NCI-H524 treated with DMSO at 0.1 percent for 48 hours (cell line): ENCODE measurements at places on chromosomes 4 and X.
A peak's percentile ranks its signal among the peaks of the same experiment; 100 is the strongest.

GRCh38 chr4:76307660-76308014, 1.1 kb downstream of the STBD1 start:
- DNase-seq, result no peak

DNA sequence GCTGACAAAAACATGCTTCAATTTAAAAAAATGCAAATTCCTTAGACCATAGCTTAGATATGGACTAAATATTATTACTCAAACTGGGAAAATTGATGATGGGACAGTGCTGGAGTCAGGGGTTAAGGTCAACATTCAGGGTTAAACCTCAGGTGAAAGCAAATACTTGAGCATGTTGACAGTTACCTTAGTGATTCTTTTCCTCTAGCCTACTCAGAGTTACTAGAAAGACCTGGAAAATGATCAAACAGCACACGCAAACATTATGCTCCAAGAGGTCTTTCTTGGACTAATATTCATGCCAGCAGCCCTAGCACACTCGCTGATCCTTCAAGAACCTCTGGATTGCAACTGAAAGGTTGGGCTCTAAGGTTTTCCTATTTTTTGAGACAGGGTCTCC, 10.8 kb downstream of the IGFBP7 start:
- DNase-seq, result no peak

DNA sequence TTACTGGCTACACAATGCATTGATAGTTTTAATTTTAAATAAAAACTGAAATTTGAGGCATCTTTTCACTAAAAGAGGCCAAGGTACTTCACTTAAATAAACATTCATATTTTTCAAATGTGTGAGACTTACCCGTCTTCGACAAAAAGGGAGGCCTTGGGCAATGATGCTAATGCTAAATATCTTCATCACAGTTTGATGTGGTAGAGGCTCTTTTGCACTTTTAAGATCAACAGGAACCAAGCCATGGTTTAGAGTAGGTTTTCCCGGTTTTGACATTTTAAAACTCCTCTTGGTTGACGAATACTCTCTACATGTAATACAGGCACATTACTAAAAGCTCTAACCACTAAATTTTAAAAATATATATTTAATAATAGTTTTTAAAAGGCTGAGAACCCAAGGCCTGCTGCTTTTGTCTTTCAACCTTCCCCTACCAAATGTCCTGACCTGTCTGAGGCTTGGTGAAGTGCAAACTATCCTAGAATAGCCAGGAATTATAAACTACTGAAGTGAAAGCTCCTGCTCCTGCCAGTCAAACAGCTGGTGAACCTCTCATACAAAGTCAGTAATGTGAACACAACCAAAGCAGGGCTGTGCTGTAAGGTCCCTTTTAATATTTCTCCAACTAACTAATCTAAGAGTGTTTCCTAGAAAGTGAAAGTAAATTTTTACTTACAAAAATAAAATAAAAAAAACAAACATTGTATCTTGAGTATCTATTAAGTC, 153.7 kb downstream of the FBXW7 start:
- DNase-seq, result no peak

DNA sequence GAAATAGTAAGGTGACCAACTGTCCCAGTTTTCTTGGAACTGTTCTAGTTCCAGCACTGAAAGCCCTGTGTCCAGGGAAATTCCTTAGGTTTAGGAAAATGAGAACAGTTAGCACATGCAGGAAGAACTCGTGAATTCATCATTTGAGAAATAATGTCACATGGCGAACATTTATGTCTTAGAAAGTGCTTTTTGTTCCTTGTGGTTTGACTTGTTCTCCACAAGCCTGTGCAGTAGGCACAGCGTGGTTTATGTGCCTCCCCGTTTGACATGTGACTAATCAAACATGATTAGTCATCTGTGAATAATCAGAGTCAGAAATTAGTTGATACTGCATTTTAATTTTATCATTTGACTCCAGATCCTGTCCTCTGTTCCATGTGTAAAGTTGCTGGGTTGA, 556.0 kb upstream of the CPEB2 start:
- no peak for DNase-seq

DNA sequence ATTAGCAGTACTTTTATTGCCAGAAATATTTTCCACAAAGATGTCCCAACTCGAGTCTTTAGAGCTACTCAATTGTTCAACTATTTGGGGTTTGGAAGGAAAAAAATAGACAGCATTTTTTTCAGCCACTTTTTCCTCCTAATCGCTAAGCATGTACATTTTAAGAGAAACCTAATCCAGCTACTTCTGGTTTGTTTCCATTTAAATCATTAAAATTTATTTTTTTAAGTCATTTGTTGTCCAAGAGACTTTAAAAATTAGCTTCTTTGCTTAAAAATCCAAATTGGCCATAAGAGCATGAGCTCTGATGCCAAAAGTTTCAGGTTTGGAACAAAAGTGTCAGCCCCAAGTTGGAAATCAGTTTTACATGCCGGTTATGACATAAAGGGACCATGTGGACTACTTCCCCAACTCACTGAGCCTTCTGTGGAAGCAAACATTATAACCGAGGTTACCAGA, 186.3 kb upstream of the INTU start:
- DNase-seq, result no peak

DNA sequence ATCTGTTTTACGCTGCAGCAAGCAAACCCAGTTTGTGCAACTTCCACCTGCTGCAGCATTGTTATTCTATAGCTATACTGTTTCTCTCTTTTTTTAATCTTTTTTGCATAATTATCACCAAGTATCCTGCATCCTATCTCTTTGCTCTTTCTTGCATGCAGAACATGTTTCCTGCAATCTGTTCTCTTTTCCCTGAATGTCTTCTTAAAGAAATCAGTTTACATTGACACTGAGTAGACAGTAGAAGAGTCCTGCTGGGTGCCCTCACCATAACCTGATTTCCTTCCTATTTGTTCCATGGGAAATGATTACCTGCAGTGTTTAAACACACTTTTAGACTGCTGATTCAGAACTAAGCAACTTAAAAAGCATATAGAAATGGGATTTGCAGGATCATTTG, 964.7 kb downstream of the PCDH19 start:
- no peak for DNase-seq

- no peak for DNase-seq
These were observed 388.8 kb upstream of the EPHA5 start for GRCh38 chr4:66059136-66059535.

GRCh38 chrX:70183091-70183490, 5.8 kb downstream of the DGAT2L6 start:
- DNase-seq, result no peak

GRCh38 chr4:47933840-47934239, 19.5 kb upstream of the NFXL1 start:
- DNase-seq, result no peak

DNA sequence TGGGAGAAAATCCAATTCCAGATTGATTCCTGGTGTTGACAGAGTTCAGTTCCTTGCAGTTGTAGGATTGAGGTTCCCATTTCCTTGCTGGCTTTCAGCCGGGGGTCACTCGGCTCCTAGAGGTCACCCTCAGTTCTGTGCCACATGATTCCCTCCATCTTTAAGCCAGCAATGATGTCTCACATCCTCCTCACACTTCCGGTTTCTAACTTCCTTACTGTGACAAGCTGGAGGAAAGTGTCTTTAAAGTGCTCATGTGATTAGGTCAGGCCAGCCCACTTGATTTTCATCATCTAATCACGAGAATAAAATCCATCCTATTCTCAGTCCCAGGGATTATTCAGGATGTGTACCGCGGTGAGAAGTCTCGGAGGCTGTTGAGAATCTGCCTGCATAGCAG, 19.4 kb upstream of the SMIM31 start:
- DNase-seq, result no peak

GRCh38 chrX:70096052-70096451, 33.8 kb downstream of the OTUD6A start:
- no peak for DNase-seq

DNA sequence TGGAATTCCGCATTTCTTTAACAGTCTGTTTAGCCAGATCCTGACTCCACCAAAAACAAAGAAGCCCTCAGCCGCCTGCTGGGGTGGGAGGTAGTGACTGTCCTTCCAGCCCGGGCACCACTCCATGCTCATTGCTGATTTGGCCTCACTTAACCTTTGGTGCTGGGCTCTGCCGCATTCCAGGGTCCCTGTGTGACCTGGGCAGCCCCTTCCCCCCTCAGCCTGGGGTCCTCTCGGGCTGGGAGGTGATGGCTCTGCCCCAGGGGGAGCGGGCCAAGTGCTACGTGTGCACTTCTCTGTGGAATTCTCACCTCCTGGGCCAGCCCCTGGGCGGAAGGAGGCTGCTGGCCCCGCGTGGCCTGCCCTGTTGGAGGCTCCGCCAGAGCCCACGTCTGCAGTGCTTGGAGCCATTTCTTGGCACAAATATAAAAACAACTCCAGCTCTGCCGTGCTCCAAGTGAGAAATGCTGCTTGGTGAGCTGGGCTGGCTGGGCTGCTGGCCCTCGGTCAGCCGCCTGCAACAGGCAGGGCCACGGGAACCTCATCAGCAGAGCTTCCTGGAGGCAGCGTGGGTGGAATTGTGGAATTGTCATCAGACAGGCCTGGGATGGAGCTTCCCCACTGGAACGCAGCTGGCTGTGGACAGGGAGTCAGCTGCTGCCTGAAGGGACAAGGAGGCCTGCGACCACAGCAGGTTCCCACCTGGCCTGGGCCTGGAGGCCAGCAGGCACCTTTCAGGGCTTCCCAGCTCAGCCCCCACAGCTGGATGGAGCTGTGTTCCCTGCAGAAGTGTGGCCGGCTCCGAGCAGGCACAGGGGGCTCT, 66.0 kb downstream of the TRMT44 start:
- DNase-seq, result no peak

DNA sequence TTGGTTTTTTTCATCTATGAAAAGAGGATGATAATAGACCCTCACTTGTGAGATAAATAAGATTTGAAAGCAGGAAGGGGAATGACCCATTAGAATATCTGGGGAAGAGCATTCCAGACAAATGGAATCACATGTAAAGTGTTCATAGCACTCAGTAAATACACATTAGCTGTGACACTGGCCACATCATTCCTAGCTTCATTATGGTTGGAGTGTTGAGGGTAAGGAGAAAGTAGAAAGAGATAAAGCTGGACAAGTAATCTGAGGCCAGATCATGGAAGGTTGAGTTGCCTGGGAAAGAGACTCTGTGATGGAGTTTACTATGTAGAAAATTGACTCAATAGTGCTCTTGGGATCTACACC, 6.9 kb upstream of the PGRMC1 start:
- no peak for DNase-seq

DNA sequence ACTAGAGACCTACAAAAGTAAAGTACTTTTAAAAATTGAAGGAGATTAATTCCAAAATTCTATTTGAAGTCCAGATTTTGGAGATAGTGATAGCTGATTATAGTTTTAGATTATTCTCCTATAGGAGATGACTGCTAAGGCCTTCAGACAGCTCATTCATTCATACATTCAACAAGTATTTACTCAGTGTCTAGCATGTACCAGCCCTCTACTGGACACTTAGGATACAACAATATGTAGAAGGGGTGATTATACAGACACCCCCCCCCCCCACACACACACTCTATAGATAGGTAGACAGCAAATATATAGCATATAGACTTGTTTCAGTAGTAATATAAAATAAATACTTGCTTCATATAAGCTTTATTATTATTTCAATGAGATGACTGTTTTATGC, 60.4 kb upstream of the TAF9B start:
- DNase-seq, result no peak

GRCh38 chr4:88810325-88810724, 112.7 kb upstream of the NAP1L5 start:
- no peak for DNase-seq

DNA sequence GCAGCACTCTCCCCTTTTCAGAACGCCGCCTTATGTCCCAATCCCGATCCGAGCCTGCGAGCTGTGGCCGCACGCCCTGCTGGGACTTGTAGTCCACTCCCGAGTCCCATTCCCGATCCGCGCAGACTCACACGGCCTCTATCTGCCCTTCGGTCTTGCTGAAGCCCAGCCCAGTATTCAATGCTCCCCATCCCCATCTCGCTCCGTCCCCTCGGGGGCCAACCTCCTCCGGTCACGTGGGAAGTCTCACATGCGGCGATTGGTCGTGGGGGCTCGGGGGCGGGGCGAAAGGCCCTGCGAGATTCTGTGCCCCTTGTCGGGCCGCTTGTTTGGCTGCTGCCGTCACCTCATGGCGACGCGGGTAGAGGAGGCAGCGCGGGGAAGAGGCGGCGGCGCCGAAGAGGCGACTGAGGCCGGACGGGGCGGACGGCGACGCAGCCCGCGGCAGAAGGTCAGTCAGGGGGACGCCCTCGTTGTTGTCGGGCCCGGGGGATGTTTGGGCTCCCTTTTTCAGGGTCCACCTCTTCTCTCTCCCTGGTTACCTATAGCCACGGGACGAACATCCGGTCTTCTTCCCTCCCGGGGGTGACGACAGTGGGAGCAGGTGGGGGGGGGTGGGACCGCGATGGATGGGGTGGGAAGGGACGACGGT, at the start of gene TXLNG:
TSS of gene TXLNG (plus strand) at position 328 of the 652 bp plus-strand sequence. CDS start at position 350, 22 bp downstream.
- peak; percentile 98 for DNase-seq

DNA sequence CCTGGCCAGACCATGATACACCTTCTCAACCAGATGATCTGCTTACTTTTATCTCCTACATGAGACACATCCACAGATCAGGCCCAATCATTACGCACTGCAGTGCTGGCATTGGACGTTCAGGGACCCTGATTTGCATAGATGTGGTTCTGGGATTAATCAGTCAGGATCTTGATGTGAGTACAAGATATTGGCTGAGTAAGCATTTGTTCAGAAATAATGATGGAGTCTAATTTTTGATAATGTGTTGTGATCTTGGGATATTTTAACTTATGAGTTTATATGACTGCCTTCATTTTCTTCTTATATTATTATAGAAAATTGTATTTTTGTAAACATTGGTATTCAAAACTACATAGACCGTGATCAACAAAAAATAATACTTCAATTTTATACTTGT, 39.4 kb downstream of the SLC10A6 start:
- DNase-seq, result no peak

- DNase-seq, result peak; percentile 6
These were observed 18.5 kb upstream of the DRD5 start for GRCh38 chr4:9762823-9763475.

GRCh38 chrX:16687514-16687913, 25.0 kb downstream of the CTPS2 start:
- no peak for DNase-seq

GRCh38 chr4:164169591-164169990, 584.3 kb upstream of the SMIM31 start:
- no peak for DNase-seq

DNA sequence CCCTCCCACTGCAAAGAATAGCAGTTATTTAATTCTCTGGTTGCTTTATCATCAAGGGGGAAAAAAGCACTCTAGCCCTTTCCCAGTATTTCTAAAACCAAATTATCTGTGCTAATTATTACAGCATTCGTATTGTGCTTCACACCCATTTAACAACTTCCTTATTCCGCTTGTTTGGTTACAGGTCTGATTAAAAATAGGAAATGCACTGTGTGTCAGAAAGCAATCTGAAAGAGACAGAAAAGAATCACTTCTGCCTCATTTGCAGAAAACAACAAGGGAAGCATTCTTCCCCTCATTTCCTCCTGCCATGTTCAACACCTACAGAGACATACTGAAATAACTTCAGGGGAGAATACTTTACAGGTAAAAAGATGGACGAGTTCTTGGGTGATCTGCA, 114.9 kb upstream of the MAP3K15 start:
- DNase-seq, result no peak
